ENCODE measurements at places on chromosomes 6 and 20.

GRCh38 chr6:14983599-14984518 lies 262.0 kb upstream of the JARID2 start:
- no peak for DNase-seq

GRCh38 chr20:63772781-63773518 lies 33.4 kb downstream of the SLC2A4RG start:
- no peak for DNase-seq

GRCh38 chr6:126696921-126697693 lies 357.2 kb downstream of the CENPW start:
- no peak for DNase-seq

GRCh38 chr20:63074631-63075030 lies 67.9 kb upstream of the BHLHE23 start:
- no peak for DNase-seq

GRCh38 chr6:125913864-125914351 lies 42.7 kb upstream of the HINT3 start:
- no peak for DNase-seq
